Stimulated activated CD8-positive, alpha-beta memory T cell treated with anti-CD3 and anti-CD28 coated beads, Interleukin-15, amount 100 ng/mL, for 4 hours (primary cell): ENCODE measurements at places on chromosomes 16 and 17.
A peak's percentile ranks its signal among the peaks of the same experiment; 100 is the strongest.

DNA sequence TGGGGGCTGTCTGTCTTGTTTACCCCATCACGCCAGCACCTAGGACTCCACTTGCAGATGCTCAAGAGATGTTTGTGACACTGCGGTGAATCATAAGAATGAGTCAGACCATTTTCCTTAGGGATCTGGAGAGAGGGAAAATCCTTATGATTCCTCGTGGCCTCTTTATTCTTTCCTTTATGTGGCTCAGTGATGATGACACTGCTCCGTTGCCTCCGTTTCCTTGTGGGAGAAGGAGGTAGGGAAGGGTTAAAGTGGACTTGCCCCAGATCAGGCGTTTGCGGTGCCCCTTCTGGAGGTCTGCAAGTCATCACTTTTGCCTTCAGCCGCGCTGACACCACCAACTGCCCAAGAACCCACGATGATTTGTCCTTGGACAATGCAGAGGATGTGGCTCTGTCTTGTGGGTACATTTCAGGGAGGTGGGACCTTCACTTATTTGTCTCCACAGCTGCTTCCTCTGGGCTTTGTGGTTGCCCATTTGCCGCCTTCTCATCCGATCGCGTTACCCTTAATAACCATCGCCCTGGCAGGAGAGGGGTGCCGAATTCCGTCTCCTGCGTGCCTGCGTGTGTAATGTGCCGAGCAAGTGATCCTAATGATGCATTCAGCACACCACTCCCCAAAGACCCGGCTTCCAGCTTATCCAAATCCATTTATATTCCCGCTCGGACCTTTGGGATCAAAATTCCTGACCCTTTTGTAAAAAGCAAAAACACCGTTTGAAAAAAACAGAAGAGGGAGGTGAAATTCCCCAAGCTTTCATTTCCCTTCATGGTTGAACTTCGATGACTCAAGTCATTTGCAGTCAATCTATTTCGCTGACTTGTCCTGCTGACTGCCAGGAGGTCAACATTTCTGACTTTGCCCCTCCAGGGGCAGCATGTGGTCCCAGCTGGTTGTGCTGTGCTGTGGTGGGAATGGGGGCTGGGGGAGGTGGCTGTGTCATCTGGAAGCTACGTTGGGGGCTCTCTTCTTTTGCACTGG, 87.2 kb upstream of the IRX3 start:
- DNase-seq, result no peak

- DNase-seq, result no peak
Measured at GRCh38 chr16:54891346-54891745, 39.3 kb upstream of the IRX5 start.

- DNase-seq, result no peak
Measured at GRCh38 chr17:82775001-82775823, 23.3 kb downstream of the TBCD start.

DNA sequence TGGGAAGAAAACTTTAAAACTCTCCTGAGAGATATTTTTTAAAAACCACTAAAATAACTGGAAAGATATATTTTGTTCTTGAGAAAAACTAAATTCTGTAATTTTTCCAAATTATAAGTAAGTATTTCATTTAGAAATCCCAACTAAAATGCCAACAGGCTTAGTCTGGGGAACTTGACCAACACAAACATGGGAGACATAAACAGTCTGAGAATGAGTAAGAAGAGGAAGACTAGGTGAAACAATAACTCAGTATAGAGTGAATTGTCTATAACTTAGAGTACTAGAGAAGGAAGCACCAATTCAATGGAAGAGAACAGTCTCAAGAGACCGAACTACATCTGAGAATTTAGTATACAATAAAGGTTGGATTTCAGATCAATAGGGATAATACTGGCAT, 2.9 kb downstream of the CMTM1 start:
- no peak for DNase-seq

GRCh38 chr16:16033208-16033717, 83.8 kb downstream of the ABCC1 start:
- no peak for DNase-seq

DNA sequence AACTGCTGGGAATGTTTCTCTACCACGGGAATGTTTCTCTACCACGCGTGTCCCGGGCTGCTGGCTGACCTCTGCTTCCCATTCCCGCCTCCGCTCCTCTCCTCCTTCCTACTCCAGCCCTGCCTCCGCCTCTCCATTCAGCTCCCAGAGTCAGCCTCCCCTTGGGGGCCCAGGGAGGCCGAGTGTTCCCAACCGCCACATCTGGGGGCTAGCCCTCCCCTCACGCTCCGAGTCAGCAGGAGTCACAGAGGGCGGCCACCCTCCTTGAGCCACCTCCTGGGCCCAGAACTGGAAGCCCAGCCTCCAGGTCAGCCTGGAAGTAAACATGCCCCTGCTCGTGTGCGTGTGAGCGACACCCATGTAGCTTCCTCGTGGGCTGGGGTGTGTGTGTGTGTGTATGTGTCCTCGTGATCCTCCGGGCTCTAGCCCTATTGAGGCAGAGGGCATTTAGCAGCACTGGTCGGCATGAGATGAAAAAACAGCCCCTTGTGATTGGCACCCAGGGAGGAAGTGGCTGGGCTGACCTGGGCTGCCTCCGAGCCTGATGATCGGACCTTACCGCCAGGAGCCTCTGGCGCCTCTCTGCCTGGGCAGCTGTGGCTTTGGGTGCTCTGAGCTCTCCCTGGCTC, 7.3 kb downstream of the CYGB start:
- no peak for DNase-seq

DNA sequence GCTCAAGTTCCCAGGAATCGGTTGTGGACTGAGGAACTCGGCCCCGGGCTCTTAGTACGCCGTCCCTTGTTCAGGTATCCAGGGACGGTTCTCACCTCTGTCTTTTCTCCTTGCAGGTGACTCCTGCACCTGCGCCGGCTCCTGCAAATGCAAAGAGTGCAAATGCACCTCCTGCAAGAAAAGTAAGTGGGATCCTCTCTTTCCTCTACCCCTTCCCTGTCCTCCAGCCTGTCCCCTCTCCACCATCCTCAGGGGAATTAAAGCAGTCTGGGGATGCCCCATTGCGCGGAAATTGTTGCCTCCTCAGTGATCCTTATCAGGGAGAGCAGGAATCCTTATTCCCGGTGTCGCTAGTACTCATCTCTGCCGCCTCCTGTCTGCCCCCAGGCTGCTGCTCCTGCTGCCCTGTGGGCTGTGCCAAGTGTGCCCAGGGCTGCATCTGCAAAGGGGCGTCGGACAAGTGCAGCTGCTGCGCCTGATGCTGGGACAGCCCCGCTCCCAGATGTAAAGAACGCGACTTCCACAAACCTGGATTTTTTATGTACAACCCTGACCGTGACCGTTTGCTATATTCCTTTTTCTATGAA, 585 bp downstream of the MT2A start:
- no peak for DNase-seq

DNA sequence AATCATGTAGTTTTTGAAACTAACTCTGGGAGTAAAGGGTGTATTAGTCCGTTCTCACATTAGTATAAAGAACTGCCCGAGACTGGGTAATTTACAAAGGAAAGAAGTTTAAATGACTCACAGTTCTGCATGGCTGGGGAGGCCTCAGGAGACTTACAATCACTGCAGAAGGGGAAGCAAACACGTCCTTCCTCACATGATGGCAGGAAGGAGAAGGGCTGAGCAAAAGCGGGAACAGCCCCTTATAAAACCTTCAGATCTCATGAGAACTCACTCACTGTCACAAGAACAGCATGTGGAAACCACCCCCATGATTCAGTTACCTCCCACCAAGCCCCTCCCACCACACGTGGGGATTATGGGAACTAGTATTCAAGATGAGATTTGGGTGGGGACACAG, 256.5 kb upstream of the TNRC6C start:
- no peak for DNase-seq

- DNase-seq, result peak; percentile 13
Measured at GRCh38 chr17:19762515-19762961, 14.4 kb upstream of the ALDH3A1 start.
